ENCODE measurements at places on chromosomes 2 and 18. TPM values are rescaled to one million over a fixed set of nuclear protein-coding genes. Genes with fewer than 3 reads are reported as not detected.

The SERPINB12 gene
- total RNA-seq: not detected

The MREG gene
- 9.7 TPM for total RNA-seq

The AQP12B gene
- not detected for total RNA-seq

The SLC25A12 gene
- total RNA-seq: 12.3 TPM

The GALNT3 gene
- total RNA-seq: 0.43 TPM

The UGT1A3 gene
- 0.78 TPM for total RNA-seq

The NEU2 gene
- not detected for total RNA-seq

The SLC4A5 gene
- 0.84 TPM for total RNA-seq

DNA sequence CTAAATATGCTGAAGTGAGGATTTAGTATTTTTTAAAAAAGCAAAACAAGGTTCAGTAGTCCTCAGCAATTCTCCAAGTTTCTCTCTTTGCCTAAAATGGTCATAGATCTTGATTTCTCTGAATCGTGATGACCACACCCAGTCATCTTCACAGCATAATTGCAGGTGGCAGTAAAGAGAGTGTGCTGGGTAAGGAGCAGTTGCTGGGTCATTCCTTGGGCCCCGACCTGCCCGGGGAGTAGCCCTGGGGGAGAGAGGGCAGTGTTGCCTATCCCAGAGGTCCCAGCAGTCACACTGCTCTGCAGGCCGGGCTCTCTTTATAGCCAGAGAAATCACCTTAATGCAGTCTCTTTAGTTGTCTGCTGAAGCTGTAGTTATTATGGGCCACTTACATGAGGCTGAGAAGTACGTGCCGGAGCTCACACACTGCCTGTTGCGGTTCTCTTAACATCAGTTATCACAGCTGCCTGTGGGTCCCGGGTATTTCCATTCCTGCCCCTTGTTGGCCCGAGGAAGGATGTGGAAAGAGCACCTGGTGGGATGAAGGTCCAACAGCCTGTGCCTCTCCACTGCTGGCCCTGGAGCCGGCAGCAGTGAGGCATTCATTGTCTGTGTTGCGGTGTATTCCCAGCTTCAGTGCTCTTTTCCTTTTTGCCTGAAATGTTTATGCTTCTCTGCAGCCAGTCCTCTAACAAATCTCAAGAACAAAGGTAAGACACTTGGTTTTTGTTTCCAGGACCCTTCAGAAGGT, 230.1 kb downstream of the ALPK2 start:
- DNase-seq: no peak

DNA sequence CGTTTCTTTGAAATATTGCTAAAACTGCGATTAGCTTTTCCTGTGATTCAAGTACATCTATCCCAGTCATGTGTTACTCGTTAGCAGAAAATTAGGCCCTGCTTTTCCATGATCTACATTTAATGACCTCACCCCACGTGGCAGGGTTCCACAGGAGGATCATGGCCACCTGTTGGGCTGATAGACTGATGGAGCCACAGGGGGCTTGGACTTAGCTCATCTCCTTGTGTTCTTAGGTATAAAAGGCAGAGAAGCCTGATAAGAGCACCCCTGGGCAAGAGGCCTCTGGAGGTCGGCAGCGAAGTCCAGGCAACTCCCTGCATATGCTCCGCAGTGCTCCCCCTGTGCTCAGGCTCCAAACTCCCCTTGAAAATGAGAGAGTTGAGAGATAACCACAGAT, 12.9 kb downstream of the FZD7 start:
- no peak for DNase-seq

DNA sequence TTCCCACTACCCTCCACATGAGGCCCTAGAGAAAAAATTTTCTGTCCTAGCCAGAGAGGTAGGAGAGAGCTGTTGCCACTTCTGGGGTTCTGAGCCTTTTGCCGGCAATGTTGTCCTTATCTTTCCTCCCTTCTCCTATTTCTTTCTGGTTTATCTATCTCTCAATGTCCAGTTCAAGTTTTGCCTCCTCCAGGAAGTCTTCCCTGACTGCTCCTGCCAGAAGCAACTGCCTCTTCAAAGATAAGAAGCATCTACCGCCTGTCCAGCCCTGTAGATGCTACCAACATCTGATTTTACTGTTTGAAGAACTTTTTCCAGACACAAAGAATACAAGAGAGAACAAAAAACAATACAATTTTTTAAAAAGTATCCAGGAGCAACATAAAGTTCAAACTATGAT, 220.8 kb upstream of the KLHL29 start:
- no peak for DNase-seq

GRCh38 chr2:101613056-101613704, 84.3 kb upstream of the MAP4K4 start:
- DNase-seq: no peak

- peak; percentile 55 for DNase-seq
Measured at GRCh38 chr2:177763531-177764265, 308.9 kb downstream of the PDE11A start.

- no peak for DNase-seq
Measured at GRCh38 chr2:168765401-168765800, 37.0 kb upstream of the NOSTRIN start.

DNA sequence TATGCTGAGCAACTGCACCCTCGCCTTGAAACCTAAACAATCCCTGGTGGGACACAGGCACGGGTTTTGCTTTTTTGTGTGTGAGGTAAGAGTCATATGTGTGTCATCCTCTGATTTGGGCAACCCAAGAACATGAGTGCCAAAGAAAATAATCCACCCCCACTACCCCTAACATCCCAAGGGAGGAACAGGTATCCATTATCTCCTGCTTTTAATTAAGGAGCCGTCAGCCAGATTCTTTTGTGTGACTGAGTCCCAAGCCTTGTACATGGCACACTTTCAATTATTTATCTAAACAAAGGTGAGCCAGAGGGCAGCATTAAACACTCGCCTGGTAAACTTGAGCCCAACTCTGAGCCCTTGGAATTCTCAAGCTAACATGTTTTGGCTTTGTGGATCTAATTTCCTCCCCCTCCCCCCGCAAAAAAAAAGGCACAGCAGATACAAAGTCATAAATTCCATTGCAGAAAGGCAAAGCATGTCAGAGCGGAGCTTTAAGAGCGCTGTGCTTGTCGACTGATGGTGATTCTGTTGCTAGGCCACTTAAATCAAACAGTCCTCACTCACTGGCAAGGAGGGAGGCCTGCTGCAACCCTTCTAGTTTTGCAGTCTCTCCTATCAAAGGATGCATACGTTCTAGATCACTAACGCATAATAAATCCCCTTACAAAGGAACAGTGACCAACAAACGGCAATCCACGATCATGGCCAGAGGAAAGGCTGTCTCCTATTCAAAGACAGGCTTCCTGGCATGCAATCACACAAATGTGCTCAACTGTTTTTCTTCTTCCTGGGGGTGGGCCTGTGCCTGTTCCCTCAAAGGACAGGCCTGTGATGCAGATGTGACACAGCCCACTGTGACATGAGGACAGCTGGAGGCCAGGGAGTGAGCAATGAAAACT, 143.5 kb upstream of the LMAN1 start:
- DNase-seq: peak; percentile 33

DNA sequence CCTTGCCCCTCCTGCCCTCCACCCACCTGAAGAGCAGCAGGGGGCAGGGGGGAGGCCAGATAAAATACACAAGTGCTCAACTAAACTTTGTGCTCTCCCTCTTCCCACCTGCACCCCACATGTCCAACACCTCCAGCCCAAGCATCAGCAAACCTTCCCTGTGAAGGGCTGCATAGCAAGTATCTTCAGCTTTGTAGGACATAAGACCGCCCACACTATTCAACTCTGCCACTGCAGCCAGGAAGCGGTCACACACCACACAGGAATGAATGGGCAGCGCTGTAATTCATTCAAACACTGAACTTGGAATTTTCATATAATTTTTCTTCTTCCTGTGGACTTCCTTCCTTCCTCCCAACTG, 27.5 kb downstream of the TFCP2L1 start:
- no peak for DNase-seq

DNA sequence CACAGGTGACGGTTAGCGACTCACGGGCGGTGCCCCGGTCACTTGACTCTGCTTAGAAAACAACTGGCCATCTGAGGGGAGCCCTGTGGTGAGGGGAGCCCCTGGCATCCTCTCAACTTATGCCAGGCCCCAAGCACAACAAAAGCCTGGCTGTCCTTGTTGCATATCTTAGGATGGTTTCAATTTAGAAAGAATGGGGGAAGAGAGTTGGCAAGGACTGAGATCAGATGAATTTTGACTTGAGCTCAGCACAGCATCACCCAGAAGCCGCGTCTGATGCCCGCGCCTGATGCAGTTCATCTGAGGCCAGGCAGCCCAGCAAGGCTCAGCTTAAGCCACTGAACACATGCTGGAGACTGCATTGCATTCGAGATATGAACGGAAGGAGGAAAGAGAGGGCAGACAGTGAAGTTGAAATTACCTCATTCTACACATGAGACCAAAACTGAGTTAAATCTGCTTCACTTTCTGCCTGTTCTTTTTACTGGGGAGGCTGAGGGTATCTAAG, 36.8 kb downstream of the MYT1L start:
- no peak for DNase-seq

- DNase-seq: peak; percentile 62
Measured at GRCh38 chr2:190408538-190409271, 550 bp downstream of the MFSD6 start.

- peak; percentile 12 for DNase-seq
Measured at GRCh38 chr18:47964053-47964452, 33.6 kb upstream of the SMAD2 start.

Data from Caki2 (cell line).